ENCODE measurements at places on chromosomes 13 and 19.

GRCh38 chr19:40216777-40217026, 1.5 kb downstream of the TTC9B start:
- no peak for DNase-seq

DNA sequence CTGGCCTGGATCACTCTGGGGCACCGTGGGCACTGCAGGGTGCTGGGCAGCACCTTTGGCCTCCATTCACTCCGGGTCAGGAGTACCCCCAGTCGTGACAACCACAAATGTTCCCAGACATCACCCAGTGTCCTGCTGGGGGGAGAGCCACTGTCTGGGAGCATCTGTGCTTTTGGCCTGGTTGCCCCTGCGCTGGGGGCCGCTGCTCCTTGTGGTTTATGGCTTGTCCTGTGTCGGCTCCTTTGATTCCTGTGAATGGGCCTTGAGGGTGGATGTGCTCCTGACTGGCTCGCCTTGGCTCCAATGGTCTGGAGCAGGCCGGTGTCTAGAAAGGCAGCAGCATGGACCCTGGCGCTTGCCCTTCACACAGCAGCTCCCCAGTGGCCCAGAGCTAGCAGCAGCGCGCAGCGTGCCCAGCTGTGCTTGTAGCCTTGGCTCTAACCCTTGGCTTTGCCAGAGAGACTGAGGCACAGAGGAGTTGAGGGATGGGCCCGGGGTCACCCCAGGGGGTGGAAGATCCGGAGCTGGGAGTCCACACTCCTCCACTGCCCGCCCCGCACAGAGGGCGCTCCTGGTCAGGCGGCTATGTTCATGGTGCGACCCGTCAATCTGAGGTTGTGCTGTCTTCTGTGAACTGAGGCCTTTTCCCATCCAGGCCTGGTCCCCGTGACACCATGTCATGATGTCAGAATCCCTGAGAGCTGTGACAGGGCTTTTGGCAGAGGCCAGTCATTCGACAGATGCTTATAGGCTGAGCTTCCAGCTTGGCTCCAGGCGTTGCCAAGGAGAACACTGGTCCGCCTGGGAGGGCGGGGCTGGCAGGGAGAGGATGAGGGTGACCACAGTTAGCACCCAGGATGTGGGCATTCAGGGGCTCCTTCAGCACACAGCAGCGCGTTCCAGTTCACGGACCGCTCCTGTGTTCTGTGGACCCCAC, 4.1 kb downstream of the DAZAP1 start:
- no peak for DNase-seq

- no peak for DNase-seq
Observed at GRCh38 chr13:41606646-41607045, 149.3 kb downstream of the RGCC start.

DNA sequence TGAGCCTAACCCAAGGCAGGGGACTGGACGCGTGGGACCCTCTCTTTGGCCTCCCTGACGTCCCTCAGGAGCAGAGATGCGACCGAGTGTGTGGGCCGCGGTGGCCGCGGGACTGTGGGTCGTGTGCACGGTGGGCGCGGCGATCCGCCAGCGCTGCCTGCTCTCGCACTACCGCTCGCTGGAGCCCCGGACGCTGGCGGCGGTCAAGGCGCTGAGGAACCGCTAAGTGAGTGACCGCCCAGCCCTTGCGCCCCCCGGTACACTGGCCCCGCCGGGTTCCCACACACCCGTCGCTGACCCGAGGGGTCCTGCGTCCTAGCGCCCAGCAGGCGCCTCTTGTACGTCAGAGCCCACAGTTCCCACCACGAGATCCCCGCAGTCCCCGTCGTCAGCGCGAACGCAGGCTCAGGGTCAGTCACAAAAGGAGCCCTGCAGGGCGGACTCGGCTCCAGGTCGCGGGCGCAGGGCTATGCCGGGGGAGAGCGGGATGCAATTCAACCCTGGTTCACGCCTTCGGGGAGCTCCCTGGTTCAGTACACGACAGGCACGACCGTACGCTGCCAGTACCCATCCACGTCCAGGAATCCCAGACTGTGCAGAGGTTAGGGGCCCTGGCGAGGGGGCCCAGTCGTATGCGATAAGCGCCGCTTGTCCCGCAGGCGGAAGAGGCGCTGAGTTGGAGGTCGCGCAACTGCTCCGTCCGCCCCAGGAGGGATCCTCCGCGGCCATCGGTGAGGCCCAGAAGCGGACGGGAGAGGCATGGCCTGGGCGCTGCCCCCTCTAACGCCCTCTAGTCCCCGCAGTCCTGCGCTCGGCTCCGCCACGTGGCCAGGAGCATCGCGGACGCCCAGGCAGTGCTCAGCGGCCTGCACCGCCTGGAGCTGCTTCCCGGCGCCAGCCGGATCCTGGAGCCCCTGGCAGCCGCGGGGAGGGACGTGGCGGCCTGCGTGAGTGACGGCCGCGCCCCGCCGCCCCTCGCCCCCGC, 3.6 kb upstream of the IFNL2 start:
- DNase-seq = no peak

- DNase-seq = no peak
Observed at GRCh38 chr19:34475975-34476594, 5.5 kb upstream of the WTIP start.

DNA sequence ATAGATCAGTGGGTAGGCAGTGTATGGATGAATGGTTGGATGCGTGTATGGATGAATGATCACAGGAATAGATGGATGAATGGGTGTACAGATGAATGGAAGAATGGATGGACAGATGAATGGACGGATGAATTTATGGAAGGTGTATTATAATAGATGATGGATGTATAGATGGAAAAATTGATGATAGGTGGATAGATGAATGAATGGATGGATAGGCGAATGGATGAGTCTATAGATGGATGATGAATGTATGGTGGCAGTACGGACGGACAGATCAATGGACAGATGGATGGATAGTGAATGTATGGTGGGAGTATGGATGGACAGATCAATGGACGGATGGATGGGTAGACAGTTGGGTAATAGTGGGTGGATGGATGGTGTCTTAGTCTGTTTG, 49.0 kb upstream of the ONECUT3 start:
- DNase-seq = no peak

- DNase-seq = no peak
Observed at GRCh38 chr13:111534751-111535522, 214.5 kb downstream of the TEX29 start.

- no peak for DNase-seq
Observed at GRCh38 chr19:35495107-35496064, 5.1 kb upstream of the KRTDAP start.

Measured in NCI-H524 treated with DMSO at 0.1 percent for 48 hours (cell line).